SJCRH30 (cell line): ENCODE measurements at places on chromosomes 5 and 9. TPM values are rescaled to one million over a fixed set of nuclear protein-coding genes. Genes with fewer than 3 reads are reported as not detected.

DNA sequence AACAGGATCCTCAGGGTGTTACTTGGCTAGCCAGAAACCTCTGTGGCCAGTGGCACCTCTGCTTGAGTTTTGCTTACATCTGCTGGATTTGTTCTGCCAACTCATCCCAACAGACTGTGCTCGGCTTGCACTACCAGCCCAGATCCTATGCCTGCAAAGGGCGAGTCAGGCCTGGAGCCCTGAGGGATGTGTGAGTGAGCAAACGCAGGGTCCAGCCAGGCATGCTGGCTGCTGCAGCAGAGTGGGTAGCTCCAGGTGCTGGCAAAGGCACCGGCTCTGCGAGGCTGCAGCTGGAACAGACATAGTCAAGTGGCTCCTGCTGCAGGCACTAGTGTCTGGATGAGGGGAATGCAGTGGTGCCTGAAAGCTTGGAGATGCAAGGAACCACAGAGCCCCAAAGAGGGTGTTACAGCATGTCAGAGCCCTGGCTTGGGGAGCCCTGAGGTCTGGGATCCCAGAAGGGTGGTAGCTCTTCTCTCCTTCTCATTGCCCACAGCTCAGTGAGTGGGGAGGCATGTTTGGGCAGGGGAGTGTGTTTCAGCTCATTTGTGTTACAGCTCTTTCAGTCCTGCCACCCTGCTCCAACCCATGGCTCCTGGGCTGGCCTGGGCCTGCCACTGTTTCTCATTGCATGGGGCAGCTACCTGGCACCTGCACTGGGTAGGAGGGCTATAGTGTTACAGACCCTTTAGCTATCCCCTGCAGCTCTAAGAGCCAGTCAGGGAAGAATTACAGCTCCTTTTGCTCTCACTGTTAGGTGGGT lies 332.6 kb downstream of the TAF11L14 start:
- DNase-seq, result no peak
- H3K27ac ChIP-seq, result no peak overlapping the region
- no peaks in the 10 kb centered on the region for H3K4me1 ChIP-seq
- no peak overlapping the region for H3K4me3 ChIP-seq
- H3K36me3 ChIP-seq, result no peaks in the 10 kb centered on the region
- H3K27me3 ChIP-seq, result no peaks in the 10 kb centered on the region

DNA sequence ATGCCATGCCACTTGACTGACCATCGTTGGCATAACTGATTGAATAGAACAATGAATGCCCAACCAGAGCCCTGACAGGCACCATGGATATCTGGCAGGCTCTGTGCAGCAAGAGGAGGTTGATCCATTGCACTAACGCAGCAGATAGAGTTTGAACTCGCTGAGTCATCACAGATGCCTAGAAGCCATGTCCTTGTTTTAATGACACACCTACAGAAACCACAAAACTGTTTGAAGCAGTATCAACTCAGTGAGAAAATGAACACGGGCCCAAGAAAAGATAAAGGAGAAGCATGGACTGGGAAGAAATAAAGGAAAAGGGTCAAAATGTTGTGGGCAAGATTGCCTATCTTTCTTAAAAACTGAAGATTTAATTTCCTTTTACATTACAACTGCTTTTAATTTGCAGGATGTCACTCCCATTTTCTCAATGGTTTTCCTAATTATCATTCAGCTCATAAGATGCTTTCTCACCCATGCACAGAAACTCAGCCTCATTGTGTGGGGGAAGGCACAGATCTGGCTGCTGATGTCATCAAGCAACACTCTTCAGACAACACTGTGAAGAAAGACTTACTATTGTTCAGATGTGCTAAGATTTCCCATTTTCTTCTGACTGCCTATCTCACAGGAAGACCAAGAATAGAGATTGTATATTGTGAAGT lies 129.0 kb downstream of the PIK3R1 start:
- no peaks in the 10 kb centered on the region for H3K4me1 ChIP-seq
- no peaks in the 10 kb centered on the region for H3K27me3 ChIP-seq
- DNase-seq, result no peak
- no peaks in the 10 kb centered on the region for H3K36me3 ChIP-seq

DNA sequence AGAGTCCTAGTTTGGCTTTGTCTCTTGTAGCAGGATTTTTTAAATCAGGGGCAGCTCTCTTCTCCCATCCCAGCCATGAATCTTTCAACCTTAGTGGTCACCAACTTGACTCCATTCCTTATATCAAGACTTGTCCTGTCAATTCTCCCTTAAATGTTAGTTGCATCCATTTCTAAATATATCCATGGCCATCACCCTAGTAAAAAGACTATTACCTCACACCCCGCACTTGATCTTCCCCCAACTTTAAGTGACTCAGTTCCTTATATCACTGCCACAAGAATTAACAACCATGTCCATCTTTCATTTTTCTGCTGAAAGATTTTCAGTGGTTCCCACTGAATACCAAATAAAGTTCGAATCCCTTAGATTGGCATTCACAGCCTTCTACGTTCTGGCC lies 67.0 kb downstream of the STX17 start:
- no peaks in the 10 kb centered on the region; the same call in none of the 2 replicates for H3K36me3 ChIP-seq
- no peak overlapping the region for H3K27ac ChIP-seq
- no peaks in the 10 kb centered on the region for H3K4me1 ChIP-seq
- no peak overlapping the region for H3K4me3 ChIP-seq
- no peak for DNase-seq
- H3K27me3 ChIP-seq, result no peaks in the 10 kb centered on the region

- peak; percentile 84 for DNase-seq
- no peaks in the 10 kb centered on the region for H3K27me3 ChIP-seq
- H3K36me3 ChIP-seq, result no peaks in the 10 kb centered on the region
- H3K4me3 ChIP-seq, result no peak overlapping the region
Measured at GRCh38 chr9:89564346-89564878, 40.4 kb upstream of the GADD45G start.

DNA sequence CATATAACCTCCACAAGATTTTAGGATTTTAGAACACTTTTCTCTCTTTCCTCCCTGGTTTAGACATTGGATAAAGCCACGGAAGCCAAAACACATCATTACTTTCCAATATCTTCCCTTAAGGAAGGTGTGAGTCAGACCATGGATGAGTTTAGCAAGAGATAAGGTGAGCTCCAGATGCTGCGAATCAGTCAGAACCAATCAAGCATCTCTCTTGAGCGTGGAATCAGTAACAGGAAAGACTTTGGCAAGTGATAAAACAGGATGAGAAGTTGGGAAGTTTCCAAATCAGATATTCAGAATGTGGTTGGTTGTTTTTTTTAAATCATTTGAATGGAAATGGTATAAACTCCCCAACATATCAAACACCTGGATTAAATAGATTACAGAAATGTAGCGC lies 397.8 kb downstream of the EFNA5 start:
- no peaks in the 10 kb centered on the region for H3K27me3 ChIP-seq
- no peak overlapping the region for H3K4me3 ChIP-seq
- no peaks in the 10 kb centered on the region for H3K4me1 ChIP-seq
- no peaks in the 10 kb centered on the region for H3K36me3 ChIP-seq

- no peak overlapping the region for H3K4me3 ChIP-seq
- H3K36me3 ChIP-seq, result no peaks in the 10 kb centered on the region
- DNase-seq, result no peak
- H3K4me1 ChIP-seq, result no peaks in the 10 kb centered on the region
- no peak overlapping the region for H3K27ac ChIP-seq
- no peaks in the 10 kb centered on the region for H3K27me3 ChIP-seq
Measured at GRCh38 chr9:21528123-21528808, 46.2 kb upstream of the IFNE start.

- peak overlapping the region; percentile 50 for H3K27ac ChIP-seq
- H3K27me3 ChIP-seq, result no peaks in the 10 kb centered on the region
- no peaks in the 10 kb centered on the region for H3K36me3 ChIP-seq
- H3K4me3 ChIP-seq, result peak overlapping the region; percentile 18; the same call in 1 of the 2 replicates
- peaks cover 38% of the 10 kb centered on the region for H3K4me1 ChIP-seq
Measured at GRCh38 chr9:98958271-98958984, 14.7 kb downstream of the COL15A1 start.

GRCh38 chr5:147442224-147442623 lies 67.6 kb downstream of the DPYSL3 start:
- no peaks in the 10 kb centered on the region for H3K4me1 ChIP-seq
- no peak for DNase-seq
- H3K27me3 ChIP-seq, result no peaks in the 10 kb centered on the region
- H3K27ac ChIP-seq, result no peak overlapping the region

GRCh38 chr9:19512103-19512832 lies 103.5 kb downstream of the ACER2 start:
- H3K27ac ChIP-seq, result no peak overlapping the region
- no peaks in the 10 kb centered on the region for H3K27me3 ChIP-seq
- H3K4me1 ChIP-seq, result no peaks in the 10 kb centered on the region

Gene TSLP
- 0.43 and 0.69 TPM in 2 replicates for total RNA-seq

Gene ZNF483
- 16.9 and 19.1 TPM in 2 replicates for total RNA-seq

Gene TBCA
- total RNA-seq, result 661 and 707 TPM in 2 replicates

Gene SLC34A1
- total RNA-seq, result not detected in 2 replicates

Gene FOXD1
- total RNA-seq, result 10.5 and 10.9 TPM in 2 replicates

Gene SMU1
- 30.0 and 30.4 TPM in 2 replicates for total RNA-seq

Gene MIGA2
- 28.9 and 32.5 TPM in 2 replicates for total RNA-seq
